ENCODE measurements at places on chromosomes 2 and 18. TPM values are rescaled to one million over a fixed set of nuclear protein-coding genes. Genes with fewer than 3 reads are reported as not detected.

ATG9A gene
- total RNA-seq: 55.7 TPM

NEDD4L gene
- total RNA-seq: 91.7 TPM

FBXO41 gene
- total RNA-seq: 1.4 TPM

MAPK4 gene
- total RNA-seq: not detected

RUFY4 gene
- total RNA-seq: not detected

IL36A gene
- total RNA-seq: not detected

PARD6G gene
- 1.6 TPM for total RNA-seq

RESP18 gene
- total RNA-seq: not detected

MREG gene
- 6.0 TPM for total RNA-seq

DYNAP gene
- not detected for total RNA-seq

UCN gene
- total RNA-seq: 1.4 TPM
